Activated CD8-positive, alpha-beta memory T cell treated with anti-CD3 and anti-CD28 coated beads for 1 hour (primary cell): ENCODE measurements at places on chromosomes 7 and 10.

DNA sequence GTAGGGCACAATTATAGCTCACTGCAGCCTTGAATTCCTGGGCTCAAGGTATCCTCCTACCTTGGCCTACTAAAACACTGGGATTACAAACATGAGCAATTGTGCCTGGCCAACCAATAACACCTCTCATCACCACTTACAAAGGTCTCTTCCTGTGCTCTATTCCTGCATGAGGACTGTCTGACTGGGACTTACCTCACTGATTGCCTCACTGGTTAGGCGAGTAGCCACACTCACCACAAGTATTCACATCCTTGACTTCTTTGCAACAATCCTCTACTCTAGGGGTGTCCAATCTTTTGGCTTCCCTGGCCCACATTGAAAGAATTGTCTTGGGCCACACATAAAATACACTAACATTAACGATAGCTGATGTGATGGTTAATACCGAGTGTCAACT, 22.6 kb upstream of the PDIA4 start:
- no peak for DNase-seq

- no peak for DNase-seq
Measured at GRCh38 chr7:26000841-26001240, 151.2 kb upstream of the NFE2L3 start.

GRCh38 chr7:143443153-143443552, at the start of gene TAS2R60:
TAS2R60 (plus strand) TSS chr7:143443453; CDS start chr7:143443453, 0 bp downstream.
- no peak for DNase-seq

GRCh38 chr7:105642264-105642663, 61.0 kb upstream of the EFCAB10 start:
- no peak for DNase-seq

DNA sequence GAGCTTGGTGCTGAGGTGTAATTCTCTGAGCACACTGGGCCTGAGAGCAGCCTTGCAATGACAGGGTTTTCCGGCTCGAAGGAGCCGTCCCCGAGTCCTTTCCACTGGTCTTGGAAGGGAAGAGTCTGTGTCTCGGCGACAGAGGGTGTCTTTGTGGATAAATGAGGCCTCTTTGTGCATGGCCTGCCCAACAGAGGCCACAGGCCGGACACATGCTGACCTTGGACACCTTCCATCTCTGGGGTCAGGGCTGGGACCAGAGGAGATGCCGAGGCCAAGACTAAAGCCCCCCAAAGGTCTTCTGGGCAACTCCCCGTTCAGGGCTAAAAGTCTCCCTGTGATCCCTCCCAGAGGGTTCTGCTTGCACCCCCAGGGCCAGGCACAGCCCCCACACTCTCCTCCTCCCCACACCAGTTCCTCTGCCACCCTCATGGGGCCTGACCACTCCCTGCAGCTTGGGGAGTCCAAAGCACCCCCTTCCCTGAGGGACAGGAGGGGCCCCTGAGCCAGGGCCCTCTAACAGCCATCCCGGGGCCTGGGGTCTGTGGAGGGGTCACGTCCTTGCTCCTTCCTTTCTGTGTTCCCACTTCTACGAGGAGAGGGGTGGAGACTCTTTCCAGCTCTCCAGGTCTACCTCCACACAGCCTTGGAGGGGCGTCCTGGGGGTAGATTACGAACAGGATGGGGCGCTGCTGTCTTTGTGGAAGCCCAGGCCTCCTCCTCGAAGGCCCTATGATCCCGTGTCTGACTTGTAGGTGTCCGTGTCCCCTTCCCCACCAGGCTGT, 130.6 kb upstream of the FAM20C start:
- no peak for DNase-seq

- no peak for DNase-seq
Measured at GRCh38 chr7:151773797-151774196, 103.1 kb downstream of the PRKAG2 start.
